ENCODE measurements at places on chromosomes 3 and 15. TPM values are rescaled to one million over a fixed set of nuclear protein-coding genes. Genes with fewer than 3 reads are reported as not detected.

DNA sequence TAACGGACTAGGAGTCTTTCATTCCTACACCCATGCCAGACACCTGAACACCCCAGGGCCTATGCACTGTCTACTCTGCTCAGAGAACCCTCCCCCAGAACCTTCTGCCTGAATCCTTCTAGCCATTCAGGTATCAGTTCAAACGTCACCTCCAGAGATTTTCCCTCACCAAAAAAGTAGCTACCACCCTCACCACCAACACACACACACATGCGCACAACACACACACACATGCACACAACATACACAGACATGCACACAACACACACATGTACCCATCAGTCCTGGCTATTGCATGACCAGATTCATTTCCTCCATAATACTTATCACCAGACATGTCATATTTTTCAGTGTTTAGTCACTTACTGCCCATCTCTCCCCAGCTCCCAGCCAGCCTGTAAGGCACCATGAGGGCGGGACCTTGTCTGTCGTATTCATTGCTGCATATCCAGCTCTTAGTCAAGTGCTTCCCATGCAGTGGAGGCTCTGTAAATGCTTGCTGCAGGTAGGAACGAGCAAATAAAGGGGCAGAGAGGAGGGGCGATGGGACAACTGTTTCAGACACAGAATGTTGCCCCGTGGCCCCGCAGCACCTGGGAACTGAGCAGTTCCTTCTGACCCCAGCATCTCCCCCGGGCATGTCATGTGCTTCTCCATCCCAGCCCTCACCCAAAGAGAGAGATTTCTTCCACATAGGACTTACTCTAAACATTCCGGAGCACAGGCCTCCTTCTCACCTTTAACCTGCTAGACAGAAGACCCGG lies 29.2 kb downstream of the XXYLT1 start:
- no peak for DNase-seq

DNA sequence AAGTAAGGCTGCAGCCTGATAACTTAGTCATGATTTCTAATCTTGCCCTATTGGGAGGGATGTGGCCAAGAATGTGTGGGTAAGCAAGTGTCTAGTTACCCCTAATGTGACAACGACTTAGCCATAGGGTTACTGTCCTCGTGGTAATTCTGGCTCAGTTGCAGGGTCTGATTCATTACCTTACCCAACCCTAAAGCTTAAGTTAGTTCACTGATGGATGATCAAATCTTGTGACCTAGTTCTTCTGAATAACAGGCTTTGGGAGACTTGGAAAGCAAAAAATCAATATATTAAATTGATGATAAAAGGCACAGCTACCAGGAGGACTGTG lies 1.6 kb upstream of the INTS14 start:
- no peak for DNase-seq

DNA sequence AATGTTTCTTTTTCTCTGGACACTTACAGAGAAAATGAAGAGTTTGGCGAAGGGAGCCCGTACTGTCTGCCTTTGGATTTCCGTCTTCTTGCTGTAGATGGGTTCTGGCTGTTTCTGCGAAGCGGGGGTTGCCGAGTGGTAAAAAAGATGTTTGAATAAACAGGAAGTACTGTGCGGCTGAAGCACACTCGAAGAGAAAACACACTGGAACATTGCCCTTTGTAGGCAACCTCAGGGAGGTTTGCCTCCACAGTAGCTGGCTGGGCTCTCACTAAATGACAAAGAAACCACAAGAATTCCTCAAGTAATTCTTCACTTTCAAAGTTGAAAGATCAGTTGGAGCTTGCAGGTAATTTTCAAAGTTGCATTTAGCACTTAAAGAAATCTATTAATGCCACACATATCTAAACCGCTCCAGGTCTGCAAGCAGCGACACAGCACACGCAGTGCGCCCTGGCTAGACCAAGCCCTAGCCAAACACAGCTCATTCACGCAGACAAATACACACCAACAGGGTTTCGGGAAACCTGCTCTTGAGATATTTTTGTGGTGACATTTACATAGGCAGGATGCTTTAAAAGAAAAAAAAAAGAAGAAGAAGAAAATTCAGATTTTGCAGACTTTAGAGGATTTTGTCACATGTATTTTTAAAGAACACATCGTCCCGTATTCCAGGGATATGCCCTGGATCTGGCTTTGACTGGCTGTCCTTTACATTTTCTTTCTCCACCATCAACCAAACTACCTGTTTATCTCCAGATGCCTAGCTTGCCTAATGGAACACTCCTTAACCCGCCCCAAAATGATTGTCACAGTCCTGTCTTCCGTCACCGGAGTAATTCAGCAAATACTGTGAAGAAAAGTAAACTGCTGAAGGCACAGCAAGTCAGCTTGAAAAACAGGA lies 452.8 kb downstream of the FOXP1 start:
- peak; percentile 87 for DNase-seq

Gene UCN2
- not detected for total RNA-seq

- DNase-seq = no peak
Measured at GRCh38 chr15:79179108-79179561, 88.6 kb upstream of the RASGRF1 start.

GRCh38 chr3:122183893-122184590 lies 574 bp downstream of the CASR start:
- no peak for DNase-seq

- DNase-seq = no peak
Measured at GRCh38 chr15:64997745-64998375, 8.1 kb upstream of the SPG21 start.

GRCh38 chr3:13420045-13420830 lies at the start of gene NUP210:
TSS of gene NUP210 (minus strand) at chr3:13420322. CDS start at chr3:13420226, 96 bp downstream.
- no peak for DNase-seq

- no peak for DNase-seq
Measured at GRCh38 chr3:127212711-127213110, 19.8 kb downstream of the PRR23E start.

Gene PAK6
- 1.9 TPM for total RNA-seq

DNA sequence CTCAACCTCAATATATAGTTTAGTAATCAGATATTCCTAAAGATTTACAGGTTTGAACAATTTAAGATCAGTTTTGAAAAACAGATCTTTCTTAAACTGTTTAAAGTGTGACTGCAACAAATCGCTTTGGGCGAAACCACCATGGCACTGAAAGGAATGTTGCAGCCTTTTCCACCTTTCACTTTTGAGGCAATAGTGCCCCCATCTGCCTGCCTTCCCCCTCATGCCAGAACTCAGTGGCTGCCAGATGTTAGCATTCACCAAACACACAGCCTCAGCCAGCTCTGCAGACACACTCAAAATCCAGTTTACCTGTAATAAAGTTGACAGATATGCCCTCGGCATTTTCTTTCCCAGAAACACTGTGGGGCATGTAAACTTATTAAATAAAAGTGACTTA lies 3.3 kb downstream of the LYSMD4 start:
- DNase-seq = peak; percentile 50

- DNase-seq = no peak
Measured at GRCh38 chr3:143041903-143042302, 40.5 kb downstream of the U2SURP start.

Gene GOLGA6A
- 0.53 TPM for total RNA-seq

Gene SCN11A
- total RNA-seq = 0.32 TPM

Gene CPN2
- total RNA-seq = not detected

- DNase-seq = no peak
Measured at GRCh38 chr3:128011140-128011539, 41.1 kb upstream of the SEC61A1 start.

DNA sequence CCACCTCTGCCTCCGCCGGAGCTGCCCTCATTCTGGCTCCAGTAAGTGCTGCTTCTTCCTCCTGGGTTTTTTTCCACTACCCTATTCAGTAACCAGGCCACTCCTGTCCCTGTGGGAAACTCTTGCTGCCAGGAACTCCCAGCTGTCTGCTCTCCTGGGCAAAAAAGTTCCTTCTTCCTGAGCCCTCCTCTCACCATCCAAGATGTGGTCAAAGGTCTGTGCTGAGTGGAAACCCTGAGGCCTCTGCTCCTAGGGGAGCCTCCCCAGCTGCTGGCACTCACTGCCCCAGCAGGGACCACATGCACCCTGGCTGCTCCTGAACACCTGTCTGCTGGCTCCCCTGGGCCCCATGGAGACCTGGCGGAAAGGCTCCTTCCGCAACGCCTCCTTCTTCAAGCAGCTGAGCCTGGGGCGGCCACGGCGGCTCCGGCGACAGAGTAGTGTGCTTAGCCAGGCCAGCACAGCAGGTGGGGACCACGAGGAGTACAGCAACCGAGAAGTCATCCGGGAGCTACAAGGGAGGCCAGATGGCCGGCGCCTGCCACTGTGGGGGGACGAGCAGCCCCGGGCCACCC lies 454 bp downstream of the C15orf62 start:
- DNase-seq = no peak

- no peak for DNase-seq
Measured at GRCh38 chr15:67605871-67606270, 63.4 kb downstream of the MAP2K5 start.

DNA sequence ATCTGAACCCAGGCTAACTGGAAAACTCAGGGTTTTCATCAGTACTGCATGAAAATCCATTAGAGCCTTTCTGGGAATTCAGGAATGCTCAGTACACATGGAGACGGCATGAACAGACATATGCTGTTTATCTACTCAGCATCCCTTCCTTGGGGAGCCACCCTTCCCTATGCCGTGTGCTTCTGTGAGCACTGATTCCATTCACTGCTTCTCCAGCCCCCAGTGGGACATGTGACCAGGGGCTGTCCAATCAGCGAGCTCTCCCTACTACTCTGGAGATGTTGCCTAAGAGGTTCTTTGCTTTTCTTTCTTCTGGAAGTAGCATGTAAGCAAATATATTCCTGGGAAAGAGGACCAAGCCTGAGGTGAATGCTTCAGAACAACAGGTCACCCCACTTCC lies 5.6 kb upstream of the PCOLCE2 start:
- DNase-seq = no peak

GRCh38 chr3:149363053-149363452 lies 14.4 kb downstream of the TM4SF1 start:
- no peak for DNase-seq

- DNase-seq = no peak
Measured at GRCh38 chr3:154776549-154777225, 303.4 kb upstream of the MME start.

GRCh38 chr3:114178770-114179368 lies at the start of gene DRD3:
TSS of gene DRD3 (minus strand) at chr3:114179052. CDS start at chr3:114171992, 7,060 bp downstream.
- DNase-seq = no peak

- DNase-seq = no peak
Measured at GRCh38 chr3:71252466-71252865, 331.1 kb downstream of the FOXP1 start.

Gene FBXL22
- total RNA-seq = 2.7 TPM

GRCh38 chr3:38019658-38020341 lies 9.6 kb downstream of the PLCD1 start:
- DNase-seq = no peak

Gene MINDY2
- total RNA-seq = 11.5 TPM

- no peak for DNase-seq
Measured at GRCh38 chr3:31815631-31816440, 165.2 kb downstream of the OSBPL10 start.

GRCh38 chr15:49094923-49095322 lies 48.7 kb upstream of the SECISBP2L start:
- DNase-seq = no peak

Gene CIDEC
- not detected for total RNA-seq

GRCh38 chr15:38401701-38402100 lies 52.2 kb upstream of the FAM98B start:
- no peak for DNase-seq

Data from naive thymus-derived CD4-positive, alpha-beta T cell (primary cell).